Ureter (tissue), 1 donor: ENCODE measurements at places on chromosomes 1 and 21. TPM values are rescaled to one million over a fixed set of nuclear protein-coding genes. Genes with fewer than 3 reads are reported as not detected.
A peak's percentile ranks its signal among the peaks of the same experiment; 100 is the strongest.

DNA sequence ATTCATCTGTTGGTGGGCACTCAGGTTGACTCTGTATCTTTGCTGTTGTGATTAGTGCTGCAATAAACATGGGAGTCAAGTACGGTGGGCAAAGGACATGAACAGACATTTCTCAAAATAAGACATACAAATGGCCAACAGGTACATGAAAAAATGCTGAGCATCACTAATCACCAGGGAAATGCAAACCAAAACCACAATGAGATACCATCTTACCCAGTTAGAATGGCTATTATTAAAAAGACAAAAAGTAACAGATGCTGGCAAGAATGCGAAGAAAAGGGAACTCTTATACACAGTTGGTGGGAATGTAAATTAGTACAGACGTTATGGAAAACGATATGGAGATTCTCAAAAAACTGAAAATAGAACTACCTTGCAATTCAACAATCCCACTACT is 98.9 kb downstream of the TMEM53 start:
- no peak for DNase-seq

NMNAT2 gene
- 0.99 TPM for total RNA-seq

NGF gene
- 3.6 TPM for total RNA-seq

GRCh38 chr1:60449876-60450275 is 376.3 kb upstream of the C1orf87 start:
- DNase-seq = no peak

- no peak for DNase-seq
These were observed 17.8 kb downstream of the ABCG1 start for GRCh38 chr21:42236693-42237092.

DNA sequence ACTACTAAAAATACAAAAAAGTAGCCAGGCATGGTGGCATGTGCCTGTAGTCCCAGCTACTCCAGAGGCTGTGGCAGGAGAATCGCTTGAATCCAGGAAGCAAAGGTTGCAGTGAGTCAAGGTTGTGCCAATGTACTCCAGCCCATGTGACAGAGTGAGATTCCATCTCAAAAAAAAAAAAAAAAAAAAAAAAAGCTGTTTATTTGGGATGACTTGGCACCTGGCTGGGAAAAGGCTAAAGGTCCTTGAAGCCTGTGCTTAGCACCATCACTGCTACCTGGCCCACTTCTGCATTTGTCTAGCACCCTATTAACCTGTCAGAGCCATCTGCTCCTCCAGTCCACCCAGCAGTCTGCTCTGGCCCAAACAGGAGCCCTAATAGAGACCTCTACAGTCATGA is 25.0 kb downstream of the PRDX6 start:
- DNase-seq = no peak

GRCh38 chr1:9890224-9890731 is 19.8 kb downstream of the CTNNBIP1 start:
- peak; percentile 66 for DNase-seq

L1TD1 gene
- total RNA-seq = not detected

ILF2 gene
- 131 TPM for total RNA-seq

GRCh38 chr1:30914931-30915330 is 6.4 kb upstream of the SDC3 start:
- DNase-seq = no peak

DNA sequence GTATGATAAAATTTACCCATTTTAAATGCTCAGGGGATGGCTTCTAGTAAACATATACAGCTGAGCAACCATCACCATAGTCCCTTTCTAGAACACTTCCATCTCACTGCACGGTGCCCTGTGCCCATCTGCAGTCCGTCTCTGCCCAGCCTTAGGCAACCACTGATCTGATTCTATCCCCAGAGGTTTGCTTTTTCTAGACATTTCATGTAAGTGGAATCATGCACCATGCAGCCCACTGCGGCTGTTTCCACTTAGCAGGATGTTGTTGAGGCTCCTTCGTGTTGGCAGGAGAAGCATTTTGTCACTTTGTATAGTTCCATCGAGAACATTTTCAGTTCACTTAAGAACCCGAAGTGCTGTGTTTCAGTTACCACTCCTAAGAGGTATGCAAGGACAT is 27.8 kb upstream of the VAMP3 start:
- no peak for DNase-seq

DNA sequence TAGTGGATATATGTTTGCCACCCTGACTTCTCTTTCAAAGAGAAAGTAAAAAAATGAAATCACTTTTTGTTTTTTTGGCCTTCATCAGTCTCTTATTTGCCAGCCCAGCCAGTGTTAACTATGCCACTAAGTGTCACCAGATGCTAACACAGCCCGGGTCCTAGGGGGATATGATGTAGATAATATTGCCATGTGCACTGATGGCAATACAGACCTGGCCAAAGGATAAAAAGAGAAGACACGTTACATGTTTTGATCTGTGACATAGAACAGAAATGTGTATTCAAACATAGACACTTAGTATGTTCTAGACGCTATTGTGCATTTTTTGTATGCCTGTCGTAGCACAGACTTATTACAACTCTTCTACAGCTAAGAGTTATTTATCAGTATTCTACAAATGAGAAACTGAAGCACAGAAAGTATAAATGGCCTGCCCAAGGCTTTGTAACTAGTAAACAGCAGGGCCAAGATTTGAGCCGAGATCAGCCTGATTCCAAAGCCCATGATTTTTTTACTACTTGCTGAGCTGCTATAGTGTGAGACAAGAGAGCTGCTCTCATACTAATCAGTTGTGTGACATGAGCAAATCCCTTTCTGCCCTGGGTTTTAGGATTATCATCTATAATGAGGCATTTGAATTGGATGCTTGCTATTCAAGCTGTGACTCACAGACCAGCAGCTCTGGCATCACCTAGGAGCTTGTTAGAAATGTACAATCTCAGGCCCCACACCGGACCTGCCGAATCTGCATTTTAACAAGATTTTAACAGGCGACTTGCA is 6.3 kb downstream of the LRRC53 start:
- DNase-seq = no peak

- no peak for DNase-seq
These were observed 15.0 kb upstream of the FAM131C start for GRCh38 chr1:16088351-16088911.

DNA sequence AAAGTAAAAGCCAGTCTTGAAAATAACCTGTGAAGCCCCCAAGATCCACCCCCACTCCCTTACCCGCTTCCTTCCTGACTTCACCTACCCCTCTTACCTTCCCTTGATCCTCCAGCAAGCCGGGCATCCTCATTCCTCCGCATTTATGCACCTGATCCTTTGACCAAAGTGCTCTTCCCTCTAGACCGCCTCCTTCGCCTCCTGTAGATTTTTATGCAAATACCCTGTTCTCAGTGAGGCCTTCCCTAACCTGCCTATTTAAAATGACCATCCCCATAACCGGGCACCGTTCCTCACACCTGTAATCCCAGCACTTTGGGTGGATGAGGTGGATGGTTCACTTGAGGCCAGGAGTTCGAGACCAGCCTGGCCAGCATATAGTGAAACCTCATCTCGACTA is 1.1 kb upstream of the NENF start:
- DNase-seq = no peak

DNA sequence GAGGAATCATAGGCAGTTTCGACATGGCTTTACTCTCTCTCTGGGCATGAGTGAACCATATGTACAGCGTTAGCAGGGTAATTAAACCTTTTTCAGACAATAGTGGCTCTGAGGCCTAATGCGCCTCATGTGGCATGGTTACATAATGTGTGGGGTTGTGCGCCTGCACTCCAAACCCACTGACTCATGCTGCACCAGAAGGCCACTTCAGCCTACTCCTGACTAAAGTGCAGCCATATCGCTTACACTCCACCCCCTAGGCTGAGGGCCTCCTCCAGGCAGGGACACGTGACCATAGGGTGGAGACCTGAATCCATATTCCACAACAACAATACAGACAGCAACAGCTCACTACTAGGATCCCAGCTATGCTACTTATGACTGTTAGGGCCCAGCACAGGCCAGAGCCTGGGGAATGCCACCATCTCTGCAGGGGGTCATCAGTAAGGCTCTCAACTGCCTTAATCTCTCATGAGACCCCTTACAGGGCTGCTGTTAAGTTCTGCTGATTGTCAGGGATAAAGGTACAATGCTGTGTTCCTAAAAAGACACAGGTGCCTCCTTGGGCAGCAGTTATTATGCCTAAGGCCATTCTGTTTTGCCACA is 13.4 kb upstream of the ODF2L start:
- DNase-seq = no peak

FMO3 gene
- 0.65 TPM for total RNA-seq

- DNase-seq = no peak
These were observed 193.6 kb downstream of the RPS6KC1 start for GRCh38 chr1:213244664-213245091.

DNA sequence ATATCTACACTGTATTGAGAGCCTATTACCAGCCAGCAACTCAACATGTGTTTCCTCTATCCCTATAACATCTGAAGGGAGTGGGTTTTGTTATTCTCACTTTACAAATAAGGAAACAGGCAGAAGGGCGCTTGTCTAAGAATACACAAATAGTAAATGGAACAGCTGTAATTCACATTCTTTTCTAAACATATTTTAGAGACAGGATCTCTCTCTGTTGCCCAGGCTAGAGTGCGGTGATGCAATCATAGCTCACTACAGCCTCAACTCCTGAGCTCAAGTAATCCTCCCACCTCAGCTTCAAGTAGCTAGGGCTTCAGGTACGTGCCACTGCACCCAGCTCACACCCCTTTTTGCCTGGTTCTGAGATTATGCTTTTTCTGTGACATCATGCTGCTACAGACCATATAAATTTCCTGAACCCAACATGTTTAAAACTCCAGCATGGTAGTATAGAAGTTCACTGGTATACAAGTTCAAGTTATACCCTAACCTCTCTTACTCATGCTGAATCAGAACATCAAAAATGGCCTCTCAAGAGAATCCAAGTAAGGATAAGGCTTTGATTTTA is 8.6 kb upstream of the TACSTD2 start:
- no peak for DNase-seq

- DNase-seq = no peak
These were observed 1.7 kb downstream of the KRTAP10-3 start for GRCh38 chr21:44556879-44557278.

GRCh38 chr1:240426051-240426450 is 185.9 kb downstream of the GREM2 start:
- no peak for DNase-seq

DNA sequence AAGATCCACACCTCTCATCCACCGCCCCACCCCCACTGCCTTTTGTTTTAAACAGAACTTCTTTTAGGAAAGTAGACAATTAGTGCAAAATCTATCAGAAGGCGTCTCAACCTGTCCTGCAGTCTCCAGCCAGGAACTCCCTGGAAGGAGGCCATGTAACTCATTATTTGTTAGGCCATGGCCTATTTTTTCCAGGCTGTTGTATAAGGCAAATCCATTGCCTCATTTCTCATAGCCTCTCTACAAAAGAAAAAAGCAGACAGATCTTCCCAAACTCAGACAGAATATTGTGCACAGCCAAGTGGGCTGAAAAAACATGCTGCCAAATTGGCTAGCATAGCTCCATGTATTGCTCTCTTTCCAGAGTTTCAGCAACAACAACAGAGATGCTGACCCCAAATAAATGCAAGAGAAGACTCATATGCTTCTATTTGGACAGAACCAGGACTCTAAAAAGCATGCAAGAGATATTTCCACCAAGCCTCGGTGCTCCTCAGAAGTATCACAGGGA is 770.7 kb upstream of the CXADR start:
- DNase-seq = peak; percentile 43

DNA sequence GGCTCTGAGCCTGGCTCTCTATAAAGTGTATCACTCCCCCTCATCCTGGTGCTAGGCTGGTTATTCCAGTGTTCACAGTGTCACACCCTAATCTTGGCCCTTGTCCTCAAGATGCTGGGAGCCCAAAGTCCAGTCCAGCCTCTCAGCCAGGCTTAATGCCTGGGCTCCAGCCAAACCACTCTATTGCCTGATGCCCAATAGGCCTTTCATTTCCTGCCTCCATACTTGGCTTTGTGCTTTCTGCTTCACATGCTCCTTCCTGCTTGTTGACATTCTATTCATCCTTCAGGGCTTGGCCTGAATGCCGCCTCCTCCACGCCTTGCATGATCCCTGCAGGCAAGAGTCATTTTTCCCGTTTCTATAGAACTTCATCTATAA is 1.7 kb downstream of the KLHDC8A start:
- no peak for DNase-seq
